ENCODE measurements at places on chromosomes 6 and 20.

DNA sequence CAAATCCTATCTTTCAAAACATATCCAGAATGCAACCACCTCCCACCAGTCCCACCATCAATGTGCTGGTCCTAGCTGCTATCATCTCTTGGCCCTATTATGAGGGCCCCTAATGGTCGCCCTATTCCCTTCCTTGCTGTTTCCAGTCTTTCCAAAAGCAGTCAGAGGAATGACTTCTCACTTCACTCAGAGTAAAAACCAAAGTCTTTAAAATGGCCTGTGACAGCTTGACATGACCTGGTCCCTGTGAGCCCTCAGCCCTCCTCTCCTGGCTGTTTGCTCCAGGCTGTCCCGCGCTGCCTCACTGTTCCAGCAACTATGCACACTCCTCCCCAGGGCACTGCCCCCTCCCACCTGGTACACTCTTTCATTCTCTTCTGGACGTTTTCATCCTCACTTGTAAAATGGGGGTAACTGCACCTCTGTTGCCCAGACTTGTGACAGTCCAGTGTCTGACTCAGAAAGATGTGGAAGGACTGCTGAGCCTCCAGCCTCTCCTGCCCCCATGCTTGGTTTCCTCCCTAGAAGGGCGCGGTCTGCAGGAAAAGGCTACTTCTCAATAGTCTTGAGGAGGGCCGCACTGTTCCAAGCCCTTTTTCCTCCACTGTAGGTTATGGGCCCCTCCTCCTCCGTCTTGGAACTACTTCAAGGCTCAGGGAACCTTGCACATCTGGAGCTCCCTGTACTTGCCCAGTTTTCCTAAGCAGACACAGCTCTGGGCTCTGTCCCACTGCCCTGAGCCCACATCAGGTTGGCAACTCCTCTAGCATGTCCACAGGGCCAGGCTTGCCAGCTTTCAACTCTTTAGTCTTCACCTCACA, 64.7 kb downstream of the MYH7B start:
- no peak for DNase-seq

GRCh38 chr6:12483712-12484111, 193.6 kb downstream of the EDN1 start:
- DNase-seq: no peak

- no peak for DNase-seq
Observed at GRCh38 chr20:19806806-19807190, 48.7 kb downstream of the RIN2 start.

DNA sequence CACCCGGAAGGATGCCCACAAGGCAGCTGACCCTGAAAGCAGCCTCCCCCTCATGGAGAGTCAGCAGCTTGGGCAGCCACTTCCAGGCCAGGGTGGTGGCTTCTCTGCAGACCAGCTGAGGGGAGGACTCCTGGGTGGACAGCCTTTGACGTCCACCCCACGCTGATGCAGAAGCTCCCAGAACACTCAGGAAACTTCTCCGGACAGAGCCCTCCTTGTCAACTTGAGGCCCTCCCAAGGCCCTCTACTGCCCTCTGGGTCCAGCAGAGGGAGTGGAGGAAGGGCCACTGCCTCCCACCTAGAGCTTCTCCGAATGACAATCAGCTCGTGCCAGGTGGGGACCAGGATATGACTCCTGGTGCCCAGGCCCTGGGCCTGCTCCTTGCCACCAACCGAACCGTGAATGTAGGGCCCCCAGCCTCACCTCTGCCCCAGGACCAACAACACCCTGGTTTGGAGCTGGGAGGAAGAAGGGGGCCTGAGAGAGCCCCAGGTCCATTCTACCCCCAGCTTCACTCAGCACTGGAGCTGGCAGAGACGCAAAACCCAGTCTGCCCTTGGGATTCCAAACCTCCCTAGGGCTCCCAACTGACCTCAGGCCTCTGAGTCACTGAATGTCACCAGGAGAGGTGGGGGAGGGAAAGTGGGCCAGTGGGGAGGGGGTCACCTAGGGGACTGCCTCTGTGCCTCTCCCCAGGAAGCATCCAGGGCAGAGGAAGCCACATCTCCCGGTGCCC, 10.9 kb upstream of the SLC22A7 start:
- no peak for DNase-seq

DNA sequence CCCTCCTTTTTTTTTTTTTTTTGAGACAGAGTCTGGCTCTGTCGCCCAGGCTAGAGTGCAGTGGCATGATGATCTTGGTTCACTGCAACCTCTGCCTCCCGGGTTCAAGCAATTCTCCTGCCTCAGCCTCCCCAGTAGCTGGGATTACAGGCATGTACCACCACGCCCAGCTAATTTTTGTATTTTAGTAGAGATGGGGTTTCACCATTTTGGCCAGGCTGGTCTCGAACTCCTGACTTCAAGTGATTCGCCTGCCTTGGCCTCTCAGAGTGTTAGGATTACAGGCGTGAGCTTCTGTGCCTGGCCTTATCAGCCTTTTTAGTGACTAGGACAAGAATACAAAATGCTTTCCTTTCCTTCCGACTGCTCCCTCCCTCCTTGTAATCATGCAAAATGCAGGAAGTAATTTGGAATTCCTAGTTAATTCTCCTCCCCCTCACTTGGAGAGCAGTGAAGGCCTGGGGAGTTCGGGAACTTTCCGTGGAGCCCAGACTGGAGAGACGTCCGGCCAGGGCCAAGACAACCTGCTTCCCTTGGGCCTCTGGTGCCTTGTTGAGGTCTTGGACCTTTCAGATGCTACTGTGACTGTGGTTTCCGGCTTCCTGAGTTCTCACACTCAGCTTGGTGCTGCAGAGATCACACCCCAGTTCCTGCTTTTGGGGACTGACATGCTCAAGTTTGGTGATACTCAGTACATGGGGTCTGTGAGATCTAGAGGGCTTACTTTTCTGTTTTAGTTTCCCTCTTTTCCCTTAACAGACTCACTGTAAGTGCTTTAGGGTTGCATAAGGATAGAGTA, 3.9 kb upstream of the PHF20 start:
- DNase-seq: peak; percentile 54

DNA sequence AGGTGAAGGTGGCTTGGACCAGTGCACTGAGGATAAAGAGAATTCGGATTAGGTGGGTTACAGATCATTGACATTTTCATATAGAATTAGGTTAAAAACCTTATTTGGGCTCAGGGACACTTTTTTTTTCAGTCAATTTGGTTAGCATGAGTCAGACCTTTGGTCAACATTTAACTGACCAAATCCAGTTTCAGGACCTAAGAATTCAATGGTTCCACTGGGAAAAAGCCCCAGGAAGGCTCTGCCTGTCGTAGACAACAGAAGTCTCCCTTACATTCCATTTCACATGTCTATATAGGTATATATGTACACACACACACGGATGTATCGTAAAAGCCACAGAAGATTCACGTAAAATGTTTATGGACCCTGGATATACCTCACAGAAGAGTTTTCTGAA, 184.2 kb upstream of the RREB1 start:
- no peak for DNase-seq
